ENCODE measurements at places on chromosomes 1 and 21. TPM values are rescaled to one million over a fixed set of nuclear protein-coding genes. Genes with fewer than 3 reads are reported as not detected.

The MXRA8 gene
- not detected for total RNA-seq

The CFHR5 gene
- total RNA-seq = not detected

The OR2L13 gene
- total RNA-seq = not detected

The CCDC181 gene
- 0.29 TPM for total RNA-seq

The LRP8 gene
- total RNA-seq = 38.2 TPM

The METTL13 gene
- 41.0 TPM for total RNA-seq

The PCP4 gene
- total RNA-seq = not detected

The TSPAN2 gene
- 0.69 TPM for total RNA-seq

The RPS6KC1 gene
- 9.8 TPM for total RNA-seq

The FOXD2 gene
- total RNA-seq = 0.53 TPM

The ESRRG gene
- total RNA-seq = not detected

The DYNLT4 gene
- 0.73 TPM for total RNA-seq

The CENPS gene
- total RNA-seq = 27.4 TPM

The ZFP69 gene
- total RNA-seq = not detected

The SELP gene
- total RNA-seq = not detected

The INKA2 gene
- total RNA-seq = 2.3 TPM

The KIF17 gene
- total RNA-seq = 1.8 TPM
